ENCODE measurements at places on chromosomes 5 and 9.

- DNase-seq = peak; percentile 56
These were observed 163.6 kb downstream of the SREK1 start for GRCh38 chr5:66307647-66308241.

DNA sequence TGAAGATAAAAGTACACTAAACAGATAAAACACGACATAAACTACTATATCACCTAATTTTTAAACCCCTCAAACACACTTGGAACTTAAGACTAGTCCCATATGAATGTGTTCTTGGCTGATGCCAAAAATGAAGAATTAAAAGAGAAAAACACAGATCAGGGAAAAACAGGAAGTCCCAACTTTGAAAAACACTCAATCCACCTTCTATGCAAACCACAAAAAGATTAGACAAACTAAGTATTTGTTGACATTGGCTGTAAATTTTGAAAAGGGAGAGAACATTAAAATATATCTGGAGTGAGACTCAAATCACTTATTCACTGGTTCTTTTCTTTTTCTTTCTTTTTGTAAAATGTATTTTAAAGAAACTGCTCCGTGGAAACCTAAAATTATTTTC lies 81.4 kb downstream of the ANKH start:
- DNase-seq = no peak

GRCh38 chr5:79448336-79448735 lies 65.6 kb downstream of the HOMER1 start:
- no peak for DNase-seq

DNA sequence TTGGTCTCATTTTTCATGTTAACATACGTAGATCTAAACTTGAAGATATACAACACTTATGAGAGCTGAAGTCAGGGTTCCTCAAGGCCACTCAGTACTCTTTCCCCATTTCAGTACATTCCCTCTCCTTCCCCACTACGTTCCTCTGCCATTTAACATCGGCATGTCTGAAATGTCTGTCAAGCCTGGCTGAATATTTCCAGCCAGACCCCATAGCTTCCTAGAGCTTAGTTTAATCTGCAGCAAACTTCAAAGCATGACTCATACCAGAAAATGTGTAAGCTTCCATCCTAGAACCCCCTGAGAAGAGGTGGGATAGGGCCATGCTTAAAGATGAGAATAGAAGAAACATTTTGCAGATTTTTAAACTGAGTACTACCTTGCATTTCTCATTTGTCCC lies 6.2 kb downstream of the GZMA start:
- DNase-seq = no peak

DNA sequence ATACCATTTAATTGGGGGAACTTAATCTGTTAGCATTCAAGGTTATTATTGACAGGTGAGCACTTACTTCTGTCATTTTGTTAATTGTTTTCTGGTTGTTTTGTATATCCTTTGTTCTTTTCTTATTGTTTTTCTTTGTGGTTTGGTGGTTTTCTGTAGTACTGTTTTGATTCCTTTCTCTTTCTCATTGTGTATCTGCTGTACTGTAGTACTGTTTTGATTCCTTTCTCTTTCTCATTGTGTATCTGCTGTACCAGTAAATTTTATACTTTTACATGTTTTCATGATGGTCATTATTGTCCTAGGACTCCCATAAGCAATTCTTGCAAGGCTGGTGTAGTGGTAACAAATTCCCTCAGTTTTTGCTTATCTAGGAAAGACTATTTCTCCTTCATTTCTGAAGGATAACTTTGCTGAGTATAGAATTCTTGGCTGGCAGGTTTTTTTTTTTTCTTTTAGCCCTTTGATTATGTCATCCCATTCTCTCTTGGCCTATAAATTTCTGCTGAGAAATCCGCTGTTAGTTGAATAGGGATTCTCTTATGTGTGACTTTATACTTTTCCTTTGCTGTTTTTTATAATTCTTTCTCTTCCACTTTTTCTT lies 24.1 kb upstream of the CACNA1B start:
- no peak for DNase-seq

DNA sequence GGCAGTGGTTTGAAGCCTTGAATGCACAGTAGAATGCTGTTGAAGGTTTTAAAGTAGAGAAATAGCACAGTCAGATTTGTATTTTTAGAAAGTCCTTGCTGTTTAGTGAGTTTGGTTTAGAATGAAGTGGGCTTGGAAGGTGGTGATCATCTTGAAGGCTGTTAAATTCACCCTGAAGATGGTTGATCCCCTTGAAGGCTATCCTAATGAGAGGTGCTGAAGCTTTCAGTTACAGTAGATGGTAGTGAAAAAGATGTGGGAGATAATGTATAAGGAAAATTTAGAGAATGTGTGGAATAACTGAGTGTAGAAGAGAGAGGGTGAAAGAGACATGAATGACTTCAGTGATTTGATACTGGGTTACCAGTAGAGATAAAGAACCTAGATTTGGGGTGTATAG lies 16.0 kb downstream of the TENT2 start:
- DNase-seq = no peak

DNA sequence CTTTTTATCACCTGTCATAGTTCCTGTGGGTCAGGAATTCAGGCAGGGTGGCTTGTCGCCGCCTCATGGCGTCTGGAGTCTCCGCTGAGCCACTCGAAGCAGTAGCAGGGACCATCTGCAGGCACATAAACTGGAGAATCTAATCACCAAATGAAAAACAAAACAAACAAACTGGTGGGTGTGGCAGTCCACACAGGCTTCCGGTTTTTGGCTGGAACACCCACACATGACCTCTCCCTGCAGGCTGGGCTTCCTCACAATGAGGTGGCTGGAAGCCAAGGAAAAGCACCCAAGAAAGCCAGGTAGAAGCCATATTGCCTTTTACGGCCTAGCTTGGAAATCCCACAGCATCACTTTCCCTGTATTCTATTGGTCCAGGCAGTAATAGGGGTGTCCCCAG lies 197.0 kb downstream of the SYK start:
- DNase-seq = no peak

DNA sequence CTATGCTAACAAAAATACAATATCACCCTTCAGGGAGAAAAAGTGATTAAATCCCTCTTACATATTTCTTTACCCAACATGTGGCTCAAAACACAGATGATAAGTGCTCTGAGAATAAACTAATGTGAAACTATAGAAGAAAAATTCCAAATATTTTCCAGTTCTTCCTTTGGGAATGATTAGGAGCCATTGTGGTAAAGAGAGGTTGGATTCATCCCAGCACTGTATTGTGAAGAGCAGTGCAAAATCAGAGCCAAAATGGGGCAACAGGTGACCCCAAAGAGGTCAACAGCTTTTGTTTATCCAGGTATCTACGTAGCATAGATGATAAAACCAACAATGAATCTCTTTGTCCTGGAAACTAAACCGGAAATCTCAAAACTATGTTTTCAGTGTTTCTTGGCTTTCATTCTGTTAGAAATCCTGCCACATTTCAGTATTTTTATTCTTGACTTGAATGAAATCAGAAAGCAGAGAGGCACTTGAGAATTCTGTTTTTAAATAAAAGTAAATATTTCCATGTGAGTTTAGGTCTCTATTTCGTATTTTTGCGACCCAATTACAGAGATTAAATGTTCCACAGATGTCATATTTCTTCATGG lies 120.4 kb upstream of the FST start:
- DNase-seq = no peak

DNA sequence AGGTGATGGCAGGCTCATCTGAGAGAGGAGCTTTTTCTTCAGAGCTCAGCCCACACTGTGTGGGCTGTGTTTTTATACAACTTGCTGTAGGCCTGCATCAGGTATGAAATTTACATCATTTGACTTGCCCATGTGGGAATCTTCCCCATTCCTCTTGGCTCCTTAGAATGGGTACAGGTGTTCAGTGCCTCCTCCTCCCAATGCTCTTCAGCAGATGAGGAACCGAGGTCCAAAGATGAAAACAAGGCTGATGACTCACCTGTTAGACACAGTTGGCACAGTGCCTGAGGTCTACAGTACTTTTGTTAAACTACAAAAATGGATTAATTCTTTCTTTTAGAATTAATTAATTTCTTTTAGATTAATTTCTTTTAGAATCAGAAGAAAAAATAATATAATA lies 20.8 kb downstream of the PAPPA start:
- no peak for DNase-seq

- DNase-seq = no peak
These were observed 55.2 kb upstream of the CTSL start for GRCh38 chr9:87670572-87671264.

GRCh38 chr5:14186059-14186830 lies 43.1 kb downstream of the TRIO start:
- DNase-seq = no peak

DNA sequence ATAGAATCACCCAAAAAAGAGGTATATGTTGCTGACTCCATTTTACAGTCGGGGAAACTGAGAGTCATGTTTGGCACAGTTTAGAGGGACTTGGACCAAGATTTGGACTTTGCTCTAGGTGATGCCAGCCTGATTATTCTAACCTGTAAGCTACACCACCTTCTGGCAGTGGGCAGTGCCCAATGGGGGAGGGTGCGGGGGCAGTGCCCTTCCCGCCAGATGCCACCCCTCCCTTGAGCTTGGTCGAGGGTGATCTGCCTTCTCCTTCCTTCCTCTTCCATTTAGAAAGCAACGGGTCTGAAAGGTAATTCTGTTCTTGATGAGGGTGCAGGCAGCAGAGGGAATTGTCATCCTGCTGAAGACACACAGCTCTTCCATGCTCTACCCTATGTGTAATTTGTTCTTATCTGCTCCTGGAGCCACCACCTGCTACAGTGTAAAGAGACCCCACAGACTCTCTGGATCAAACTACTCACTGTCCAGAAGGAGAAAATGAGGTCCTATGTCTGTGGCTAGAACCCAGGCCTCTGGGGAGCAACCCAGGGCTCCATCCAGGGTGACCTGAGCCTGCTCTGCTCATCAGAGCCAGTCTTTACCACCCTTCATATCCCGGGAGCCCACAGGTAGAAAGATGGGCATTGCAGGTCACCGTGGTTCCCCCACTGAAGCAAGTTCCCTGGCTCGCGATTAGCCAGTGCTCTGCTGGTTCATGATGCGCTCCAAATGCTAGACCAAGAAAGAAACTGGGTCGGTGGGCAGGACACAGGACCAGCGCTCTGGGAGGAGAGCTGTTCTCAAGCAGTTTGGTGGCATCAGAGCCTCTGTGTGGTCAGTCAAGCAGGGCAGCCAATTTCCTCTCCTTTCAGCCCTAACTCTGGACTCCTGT lies 156.2 kb downstream of the RGS3 start:
- no peak for DNase-seq

GRCh38 chr9:120612218-120612617 lies 32.3 kb upstream of the CDK5RAP2 start:
- no peak for DNase-seq

GRCh38 chr5:76468635-76469425 lies 65.7 kb downstream of the IQGAP2 start:
- no peak for DNase-seq

DNA sequence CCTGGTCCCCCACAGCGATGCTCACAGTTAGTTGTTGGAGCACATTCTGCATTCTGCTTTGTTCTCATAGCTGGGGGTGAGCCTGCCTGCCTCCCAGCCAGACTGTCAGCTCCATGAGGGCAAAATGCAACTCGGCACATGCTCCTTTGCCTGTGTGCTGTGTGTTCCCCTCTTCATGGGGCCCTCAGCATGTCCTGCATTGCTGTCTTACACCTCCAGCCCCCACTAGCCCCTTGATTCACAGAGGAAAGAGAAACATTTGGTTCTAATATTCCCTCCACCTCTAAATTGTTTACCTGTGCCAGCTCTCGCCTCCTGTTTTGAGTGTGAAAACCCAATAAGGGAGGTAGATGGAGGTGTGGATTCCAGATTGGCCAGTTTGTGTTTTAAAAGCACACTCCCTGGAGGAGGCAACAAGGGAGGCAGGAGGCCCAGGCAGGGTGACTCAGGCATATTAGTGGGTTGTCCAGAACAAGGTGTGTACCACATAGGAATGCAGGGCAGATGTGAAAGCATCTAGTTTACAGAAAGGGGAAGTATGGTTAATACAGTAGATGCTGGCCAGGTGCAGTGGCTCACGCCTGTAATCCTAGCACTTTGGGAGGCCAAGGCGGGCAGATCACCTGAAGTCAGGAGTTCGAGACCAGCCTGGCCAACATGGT lies 224.6 kb downstream of the AGTPBP1 start:
- no peak for DNase-seq

DNA sequence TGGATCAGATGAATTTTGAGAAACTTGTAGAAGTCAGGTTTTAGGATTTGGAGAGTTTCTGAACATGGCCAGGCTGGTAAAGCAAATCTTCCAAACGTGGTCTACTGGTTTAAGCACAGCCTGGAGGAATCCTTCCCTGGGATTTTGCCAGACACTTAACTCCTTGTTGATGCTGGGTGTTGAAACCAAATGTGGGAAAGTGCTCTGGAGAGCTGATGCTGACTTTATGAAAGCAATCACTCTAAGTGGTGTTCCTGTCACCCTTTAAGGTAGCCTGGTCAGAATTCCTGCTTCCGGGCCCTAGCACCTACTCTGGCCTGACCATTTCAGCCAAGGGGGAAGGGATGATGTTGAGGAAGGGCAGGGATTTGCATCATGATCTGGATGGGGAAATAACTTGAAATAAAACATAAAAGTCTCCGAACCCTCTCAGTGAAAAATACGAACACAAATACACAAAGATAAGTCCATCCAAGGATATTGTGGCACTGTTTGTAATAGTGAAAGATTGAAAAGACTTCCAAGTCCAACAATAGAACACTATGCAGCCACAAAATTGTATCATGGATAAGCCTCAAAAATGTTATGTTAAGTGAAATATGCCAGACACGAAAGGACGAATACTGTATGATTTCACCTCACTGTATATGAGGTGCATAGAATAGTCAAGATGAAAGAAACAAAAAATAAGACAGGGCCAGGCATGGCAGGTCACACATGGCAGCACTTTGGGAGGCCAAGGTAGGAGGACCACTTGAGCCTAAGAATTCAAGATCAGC lies 57.7 kb downstream of the PDE6A start:
- DNase-seq = no peak

GRCh38 chr9:87710443-87710842 lies 15.5 kb upstream of the CTSL start:
- DNase-seq = no peak

- DNase-seq = no peak
These were observed 8.5 kb downstream of the NEK6 start for GRCh38 chr9:124266139-124266825.

DNA sequence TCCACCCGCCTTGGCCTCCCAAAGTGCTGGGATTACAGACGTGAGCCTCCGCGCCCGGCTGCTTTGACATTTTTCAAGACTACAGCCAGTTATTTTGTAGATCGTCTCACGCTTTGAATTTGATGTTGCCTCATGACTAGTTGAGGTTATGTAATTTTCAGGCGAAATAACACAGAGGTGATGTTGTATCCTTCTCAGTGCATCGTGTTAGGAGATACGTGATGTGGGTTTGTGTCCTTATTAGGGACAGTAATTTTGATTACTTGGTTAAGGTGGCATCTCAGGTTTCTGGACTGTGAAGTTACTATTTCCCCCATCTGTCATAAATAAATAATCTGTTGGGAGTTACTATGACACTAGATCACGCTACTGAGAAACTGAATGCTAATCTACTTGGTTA lies 25.0 kb downstream of the CTNNA1 start:
- DNase-seq = no peak

- DNase-seq = no peak
These were observed 48.6 kb downstream of the HRH2 start for GRCh38 chr5:175706499-175706898.

Measured in CD4-positive, alpha-beta T cell treated with Interleukin-10 for 1 hour (primary cell).